ENCODE measurements at places on chromosomes 11 and 22.

DNA sequence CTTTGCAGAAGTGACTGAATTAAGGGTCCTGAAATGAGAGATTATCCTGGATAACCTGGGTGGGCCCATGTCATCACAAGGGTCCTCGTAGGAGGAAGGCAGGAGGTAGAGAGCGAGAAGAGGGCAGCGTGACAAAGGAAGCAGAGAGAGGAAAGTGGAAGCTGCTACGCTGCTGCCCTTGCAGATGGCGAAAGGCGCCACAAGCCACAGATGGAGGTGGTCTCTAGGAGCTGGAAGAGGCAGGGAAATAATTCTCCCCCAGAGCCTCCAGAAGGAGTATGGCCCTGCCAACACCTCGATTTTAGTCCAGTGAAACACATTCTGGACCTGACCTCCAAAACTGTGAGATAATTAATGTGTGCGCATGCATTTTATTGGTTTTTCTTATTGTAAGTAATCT, 13.4 kb downstream of the TMEM184B start:
- no peak for DNase-seq

- no peak for DNase-seq
Measured at GRCh38 chr22:35315141-35315854, 15.6 kb downstream of the TOM1 start.

- DNase-seq = no peak
Measured at GRCh38 chr22:18947905-18948304, 11.8 kb upstream of the PRODH start.

DNA sequence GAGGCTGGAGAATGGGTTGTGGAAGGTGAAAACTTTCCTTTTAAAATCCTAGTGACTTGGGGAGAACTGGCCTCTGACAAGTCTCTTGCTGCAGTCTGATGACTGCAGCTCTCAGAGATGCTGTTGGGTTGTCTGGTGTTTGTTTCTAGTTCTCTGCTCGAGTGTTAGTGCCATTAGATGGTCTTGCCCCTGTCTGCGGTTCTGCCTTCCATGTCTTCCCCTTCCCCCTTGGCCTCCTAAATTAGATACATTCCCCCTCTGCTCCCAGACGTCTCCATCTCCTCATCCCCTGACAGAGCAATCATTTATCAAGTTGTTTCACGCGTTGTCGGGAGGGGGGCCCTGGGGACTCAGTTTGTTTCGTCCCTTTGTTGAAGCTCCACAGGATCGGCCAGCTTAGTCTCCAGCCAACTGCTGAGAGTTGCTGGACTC, 67.7 kb downstream of the CECR2 start:
- DNase-seq = peak; percentile 41

Data from hypothalamus (tissue), 51 donors.